Stimulated activated CD8-positive, alpha-beta memory T cell treated with anti-CD3 and anti-CD28 coated beads, Interleukin-4, amount 100 ng/mL, for 4 hours (primary cell): ENCODE measurements at places on chromosomes 1 and 21.

- DNase-seq = no peak
Measured at GRCh38 chr1:60059468-60059867, 14.1 kb downstream of the C1orf87 start.

GRCh38 chr1:28518745-28519341 lies 13.0 kb downstream of the RCC1 start:
- DNase-seq = no peak

DNA sequence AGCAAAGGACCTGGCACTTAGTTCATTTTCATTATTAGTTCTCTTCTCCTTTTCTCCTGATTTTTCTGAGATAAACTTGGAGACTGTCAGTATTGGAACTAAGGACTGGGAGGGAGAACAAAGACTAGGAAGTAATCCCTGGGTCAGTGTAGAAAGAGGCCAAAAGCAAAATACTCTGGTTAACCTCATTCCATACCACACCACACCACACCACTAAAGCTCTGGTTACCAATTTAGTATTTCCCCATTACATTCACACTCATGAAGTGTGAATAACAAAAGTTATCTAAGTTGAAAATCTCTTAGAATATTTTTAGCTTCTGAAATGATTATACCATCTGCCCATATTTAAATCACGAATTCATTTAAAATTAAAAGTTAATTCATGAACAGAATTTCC lies 68.9 kb upstream of the DMRTA2 start:
- DNase-seq = no peak

- DNase-seq = no peak
Measured at GRCh38 chr21:45410865-45411809, 6.2 kb downstream of the COL18A1 start.

DNA sequence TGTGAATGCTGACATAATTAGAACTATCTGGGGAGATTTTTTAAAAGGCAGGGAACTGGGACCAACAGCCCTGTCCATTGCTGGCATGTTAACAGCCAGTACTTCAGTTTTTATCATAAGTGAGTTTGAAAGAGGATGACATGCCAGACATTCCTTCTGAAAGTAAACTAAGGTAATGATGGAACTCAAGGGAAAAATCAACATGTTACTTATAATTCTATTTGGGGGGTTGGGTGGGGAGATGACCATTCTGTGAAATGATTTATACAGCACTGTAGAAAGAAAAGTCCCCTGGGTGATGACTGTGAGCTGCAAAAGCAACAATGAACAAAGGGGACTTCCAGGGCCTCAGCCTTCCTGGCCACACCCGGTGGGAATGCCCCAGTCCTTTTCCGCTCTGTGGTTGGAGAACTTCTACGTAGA lies 5.4 kb upstream of the LAMC2 start:
- DNase-seq = no peak
